ENCODE measurements at places on chromosomes 1 and 21. TPM values are rescaled to one million over a fixed set of nuclear protein-coding genes. Genes with fewer than 3 reads are reported as not detected.

The BCAN gene
- total RNA-seq, result not detected

The RNF186 gene
- not detected for total RNA-seq

The NPHS2 gene
- total RNA-seq, result not detected

The TNFRSF25 gene
- 185 TPM for total RNA-seq

The HRNR gene
- total RNA-seq, result not detected

The TACSTD2 gene
- not detected for total RNA-seq

The RAVER2 gene
- total RNA-seq, result 1.1 TPM

The IL12RB2 gene
- 1.5 TPM for total RNA-seq

The KLHDC9 gene
- not detected for total RNA-seq

The RPS27 gene
- 6,659 TPM for total RNA-seq
